Activated naive CD8-positive, alpha-beta T cell treated with anti-CD3 and anti-CD28 coated beads for 36 hours (primary cell): ENCODE measurements at places on chromosomes 11 and 22. TPM values are rescaled to one million over a fixed set of nuclear protein-coding genes. Genes with fewer than 3 reads are reported as not detected.

BBOX1 gene
- not detected for total RNA-seq

PRSS23 gene
- 3.7 TPM for total RNA-seq

JAM3 gene
- total RNA-seq, result 21.2 TPM

LRP4 gene
- 0.43 TPM for total RNA-seq

OR8G5 gene
- not detected for total RNA-seq

CHRM1 gene
- total RNA-seq, result not detected

DNA sequence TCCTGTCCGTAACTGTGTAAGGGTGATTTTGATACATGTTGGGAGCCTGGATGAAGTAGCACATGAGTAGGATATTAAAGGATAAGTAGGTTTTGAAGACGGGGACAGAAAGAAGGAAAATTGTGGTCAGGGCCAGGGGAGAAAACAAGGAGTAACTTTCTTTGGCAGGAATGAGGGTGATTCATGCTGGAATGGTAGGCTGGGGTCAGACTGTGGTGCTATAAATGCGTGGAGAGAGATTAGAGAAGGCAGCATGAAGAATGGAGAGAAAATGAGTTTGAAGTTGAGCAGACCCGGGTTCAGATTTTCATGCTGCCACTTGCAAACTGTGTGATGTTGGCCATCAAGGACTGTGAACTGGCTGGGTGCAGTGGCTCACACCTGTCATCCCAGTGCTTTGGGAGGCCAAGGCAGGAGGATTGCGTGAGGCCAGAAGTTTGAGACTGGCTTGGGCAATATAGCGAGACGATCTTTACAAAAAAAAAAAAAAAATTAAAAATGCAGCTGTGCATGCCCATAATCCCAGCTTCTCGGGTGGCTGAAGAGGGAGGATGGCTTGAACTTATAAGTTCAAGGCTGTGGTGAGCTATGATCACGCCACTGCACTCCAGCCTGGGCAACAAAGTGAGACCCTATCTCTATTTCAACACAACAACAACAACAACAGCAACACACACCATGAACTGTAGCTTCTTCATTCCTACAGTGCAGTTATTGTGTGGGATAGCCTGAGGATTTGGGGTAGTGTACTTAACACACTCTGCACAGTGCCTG lies 22.3 kb downstream of the ZBTB16 start:
- DNase-seq, result no peak
- H3K27ac ChIP-seq, result no peak overlapping the region
- H3K36me3 ChIP-seq, result peaks cover 3% of the 10 kb centered on the region
- no peak overlapping the region for H3K4me3 ChIP-seq
- H3K27me3 ChIP-seq, result peaks cover 26% of the 10 kb centered on the region

DNA sequence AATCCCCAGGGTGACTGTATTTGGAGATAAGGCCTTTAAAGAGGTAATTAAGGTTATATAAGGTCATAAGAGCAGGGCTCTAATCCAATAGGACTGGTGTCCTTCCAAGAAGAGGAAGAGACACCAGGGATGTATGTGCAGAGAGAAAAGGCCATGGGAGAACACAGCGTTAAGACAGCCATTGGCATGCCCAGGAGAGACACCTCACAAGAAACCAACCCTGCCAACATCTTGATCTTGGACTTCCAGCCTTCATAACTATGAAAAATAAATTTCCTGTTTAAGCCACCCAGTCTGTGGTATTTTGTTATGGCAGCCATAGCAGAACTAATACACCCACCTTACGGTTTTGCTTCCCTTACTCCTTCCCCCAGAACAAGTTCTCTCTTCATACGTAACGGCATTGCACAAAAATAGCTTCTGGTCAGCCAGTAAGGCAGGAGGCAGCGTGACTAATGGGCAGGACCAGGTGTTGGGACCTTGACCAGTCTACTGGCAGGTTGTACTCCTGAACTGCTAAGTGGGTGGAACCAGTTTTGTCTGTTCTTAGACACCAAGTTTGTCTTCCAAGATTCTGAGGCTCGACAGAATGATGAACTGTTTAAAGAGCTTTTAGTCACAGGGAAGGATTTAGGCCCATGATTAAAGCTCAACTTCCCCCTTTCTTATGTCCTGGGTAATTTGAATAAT lies 31.9 kb upstream of the UPB1 start:
- no peaks in the 10 kb centered on the region for H3K36me3 ChIP-seq
- H3K27me3 ChIP-seq, result no peaks in the 10 kb centered on the region
- DNase-seq, result no peak
- no peak overlapping the region for H3K27ac ChIP-seq
- no peak overlapping the region for H3K4me3 ChIP-seq

DNA sequence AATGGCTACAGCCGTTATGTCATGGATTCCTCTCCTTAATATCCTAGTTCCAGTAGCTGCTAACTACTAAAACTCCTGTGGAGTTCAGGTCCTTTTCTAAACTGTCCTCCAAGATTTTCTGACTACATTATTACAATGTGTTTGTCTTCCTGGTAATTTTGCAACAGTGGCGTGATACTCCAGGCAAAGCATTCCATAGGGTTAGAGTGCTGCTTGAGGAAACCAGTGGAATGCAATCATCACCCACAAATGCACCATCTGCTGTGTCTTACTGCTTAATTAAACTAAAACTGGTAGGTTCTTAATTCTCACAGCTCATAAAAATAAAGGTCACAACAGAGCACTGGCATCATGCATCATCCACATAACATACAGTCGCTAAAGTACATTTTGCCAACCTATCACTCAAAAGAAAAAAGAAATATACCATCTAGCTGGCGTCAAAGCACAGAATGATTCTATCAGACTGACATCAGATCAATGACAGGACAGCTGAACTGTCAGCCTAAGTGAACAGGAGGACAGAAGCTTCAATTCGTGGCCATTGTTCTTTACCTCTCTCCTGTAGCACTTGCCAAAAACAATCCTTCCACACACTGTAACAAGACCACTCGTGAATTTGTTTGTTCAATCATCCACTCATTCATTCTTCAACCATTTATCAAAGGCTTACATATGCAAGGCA lies 182.5 kb downstream of the CADM1 start:
- no peaks in the 10 kb centered on the region for H3K4me1 ChIP-seq
- no peak for DNase-seq
- peaks cover 14% of the 10 kb centered on the region for H3K27me3 ChIP-seq
- no peak overlapping the region for H3K4me3 ChIP-seq
- no peak overlapping the region for H3K27ac ChIP-seq

DNA sequence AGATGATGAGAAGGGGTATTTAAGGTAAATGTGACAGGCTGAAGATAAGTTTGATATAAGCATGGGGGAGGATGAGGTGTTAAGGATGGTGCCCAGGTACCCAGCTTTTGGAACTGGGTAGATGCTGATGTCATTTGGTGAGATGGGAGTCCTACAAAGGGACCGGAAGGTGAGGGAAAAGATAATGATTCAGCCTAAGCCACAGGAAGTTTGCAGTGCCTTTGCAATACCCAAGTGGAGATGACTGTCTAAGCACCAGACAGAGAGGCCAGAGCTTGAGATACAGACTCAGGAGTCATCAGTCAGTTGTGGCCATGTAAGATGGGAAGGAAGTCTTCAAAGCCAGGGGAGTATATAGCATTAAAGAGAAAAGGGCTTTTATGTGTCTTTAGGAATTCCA lies 30.0 kb upstream of the SMCO4 start:
- no peaks in the 10 kb centered on the region for H3K4me1 ChIP-seq
- H3K27ac ChIP-seq, result no peak overlapping the region
- H3K27me3 ChIP-seq, result peaks cover 4% of the 10 kb centered on the region
- H3K36me3 ChIP-seq, result no peaks in the 10 kb centered on the region
- H3K4me3 ChIP-seq, result no peak overlapping the region

DNA sequence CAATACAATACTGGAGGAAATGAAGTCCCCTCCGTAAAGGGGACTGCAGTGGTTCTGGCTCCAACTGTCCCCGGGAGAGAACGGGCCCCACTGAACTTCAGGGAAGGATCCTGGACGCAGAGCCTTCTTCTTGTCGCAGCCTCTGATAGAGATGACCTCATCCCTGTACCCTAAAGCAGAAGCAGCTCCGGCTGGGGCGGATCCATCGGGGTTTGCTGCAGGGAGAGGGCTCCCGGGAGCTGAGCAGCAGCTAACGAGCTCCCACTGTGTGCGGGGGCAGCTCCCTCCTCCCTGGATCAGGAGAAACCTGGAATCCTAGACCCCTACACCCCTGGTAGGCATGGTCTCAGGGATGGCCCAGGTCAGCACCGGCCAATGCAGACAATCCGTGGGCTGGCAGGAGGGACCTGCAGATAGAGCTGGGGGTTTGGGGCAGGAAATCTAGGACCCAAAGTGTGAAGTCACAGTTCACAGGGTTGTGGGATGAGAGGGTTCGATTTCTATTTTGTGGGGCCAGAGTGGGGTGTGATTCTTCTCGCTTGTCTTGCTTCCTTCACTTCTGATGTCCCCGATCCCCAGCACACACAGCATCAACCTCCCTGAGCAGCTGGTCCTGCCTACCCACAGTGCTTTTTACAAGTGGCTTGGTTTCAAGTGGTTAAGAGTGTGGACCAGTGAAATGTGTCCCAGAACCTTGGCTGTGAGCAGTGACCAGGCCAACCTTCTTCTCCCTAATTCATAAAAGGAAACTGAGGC lies 12.9 kb downstream of the KIAA0930 start:
- no peaks in the 10 kb centered on the region for H3K27me3 ChIP-seq
- H3K27ac ChIP-seq, result peak overlapping the region; percentile 56
- peaks cover 7% of the 10 kb centered on the region for H3K4me1 ChIP-seq
- H3K4me3 ChIP-seq, result no peak overlapping the region
